ENCODE measurements at places on chromosomes 2 and 18.

DNA sequence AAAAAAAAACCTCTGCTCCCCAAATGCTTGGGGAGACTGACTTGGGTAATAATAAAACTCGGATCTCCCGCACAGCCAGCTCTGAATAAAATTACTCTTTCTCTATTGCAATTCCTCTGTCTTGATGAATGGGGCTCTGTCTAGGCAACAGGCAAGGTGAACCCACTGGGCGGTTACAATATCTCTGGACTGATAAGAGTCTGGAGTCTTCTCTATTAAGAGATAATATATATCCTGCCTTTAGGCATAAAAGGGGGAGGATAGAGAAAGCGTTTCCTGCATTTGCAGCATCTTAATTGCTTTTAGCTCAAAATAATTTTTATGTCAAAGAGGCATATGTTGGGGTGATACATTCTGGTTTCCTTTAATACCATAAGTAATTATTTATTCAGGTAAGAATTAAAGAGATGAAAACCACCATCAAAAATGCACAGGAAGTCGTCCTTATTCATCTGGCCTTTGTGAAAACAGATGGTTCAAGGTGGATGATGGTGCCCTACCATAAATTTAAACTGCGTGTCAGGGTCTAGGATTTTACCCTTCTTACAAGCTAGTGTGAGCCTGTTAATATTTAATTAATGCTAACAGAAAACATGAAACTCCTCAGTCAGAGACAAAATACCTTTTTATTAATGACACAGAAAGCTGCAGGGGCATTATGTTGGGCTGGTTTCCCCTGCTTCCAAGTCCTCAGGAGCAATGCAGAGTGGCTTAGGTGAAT, 736.8 kb downstream of the SOCS6 start:
- no peak for DNase-seq

DNA sequence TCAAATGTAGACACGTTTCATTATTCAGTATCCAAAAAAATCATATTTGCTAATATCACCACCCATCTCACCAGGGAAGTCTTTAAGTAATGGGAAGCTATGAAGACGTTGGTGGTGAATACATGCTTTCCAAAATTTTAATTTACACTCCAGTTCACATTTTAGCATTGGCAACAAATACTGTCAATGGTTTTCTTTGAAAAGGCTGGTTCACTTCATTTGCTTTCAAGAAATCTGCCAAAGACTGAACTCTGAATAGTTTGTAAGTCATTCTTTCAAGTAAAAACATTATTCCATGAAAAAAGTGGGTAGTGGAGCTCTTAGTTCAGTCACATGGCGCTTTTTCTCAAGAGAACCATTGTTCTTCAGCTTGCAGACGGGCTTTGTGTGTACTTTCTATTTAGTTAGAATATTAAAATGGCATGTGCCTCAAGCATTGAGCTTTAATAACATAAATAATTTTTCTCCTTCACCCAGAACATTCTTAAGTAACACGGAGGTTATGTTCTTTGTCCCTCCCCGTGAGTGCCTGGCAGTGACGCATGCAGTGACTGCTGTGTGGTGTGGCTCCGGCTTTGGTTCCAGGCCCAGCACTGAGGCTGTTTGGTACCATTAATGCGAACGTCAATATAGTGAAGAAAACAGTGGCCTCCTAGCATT, 300.0 kb upstream of the HDAC4 start:
- DNase-seq: no peak

DNA sequence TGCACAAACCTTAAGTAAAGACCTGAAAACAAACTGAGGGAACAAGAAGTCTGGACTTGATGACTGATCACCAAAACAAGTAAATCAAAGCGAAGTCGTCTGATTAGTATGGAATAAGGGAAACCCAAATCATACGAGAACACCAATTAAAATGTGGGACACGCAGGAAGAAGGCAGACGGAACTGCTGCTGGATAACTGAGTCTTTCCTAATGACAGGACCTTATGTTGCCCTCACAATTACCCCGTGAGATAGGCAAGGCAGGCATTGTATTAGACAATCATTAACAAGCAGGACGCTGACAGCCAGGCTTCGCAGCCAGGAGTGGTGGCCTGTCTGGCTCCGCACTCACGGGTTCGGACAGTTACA, 614 bp upstream of the COQ10B start:
- DNase-seq: no peak

DNA sequence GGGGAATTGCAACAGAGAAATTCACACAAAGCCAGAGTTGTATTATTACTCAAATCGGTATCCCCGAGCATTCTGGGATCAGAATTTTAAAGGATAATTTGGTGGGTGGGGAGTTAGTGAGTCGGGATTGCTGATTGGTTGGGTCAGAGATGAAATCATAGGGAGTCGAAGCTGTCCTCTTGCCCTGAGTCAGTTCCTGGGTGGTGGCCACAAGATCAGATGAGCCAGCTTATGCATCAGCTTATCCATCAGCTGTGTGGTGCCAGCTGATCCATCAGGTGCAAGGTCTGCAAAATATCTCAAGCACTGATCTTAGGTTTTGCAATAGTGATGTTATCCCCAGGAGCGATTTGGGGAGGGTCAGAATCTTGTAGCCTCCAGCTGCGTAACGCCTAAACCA, 34.3 kb upstream of the ITM2C start:
- DNase-seq: no peak

- DNase-seq: no peak
Measured at GRCh38 chr2:67879586-67880290, 183.1 kb downstream of the C1D start.

- no peak for DNase-seq
Measured at GRCh38 chr2:203734276-203734983, 28.0 kb downstream of the CD28 start.

- DNase-seq: no peak
Measured at GRCh38 chr2:205103699-205104098, 558.4 kb downstream of the PARD3B start.

- peak; percentile 51 for DNase-seq
Measured at GRCh38 chr2:64859312-64860212, 129.6 kb upstream of the SLC1A4 start.

DNA sequence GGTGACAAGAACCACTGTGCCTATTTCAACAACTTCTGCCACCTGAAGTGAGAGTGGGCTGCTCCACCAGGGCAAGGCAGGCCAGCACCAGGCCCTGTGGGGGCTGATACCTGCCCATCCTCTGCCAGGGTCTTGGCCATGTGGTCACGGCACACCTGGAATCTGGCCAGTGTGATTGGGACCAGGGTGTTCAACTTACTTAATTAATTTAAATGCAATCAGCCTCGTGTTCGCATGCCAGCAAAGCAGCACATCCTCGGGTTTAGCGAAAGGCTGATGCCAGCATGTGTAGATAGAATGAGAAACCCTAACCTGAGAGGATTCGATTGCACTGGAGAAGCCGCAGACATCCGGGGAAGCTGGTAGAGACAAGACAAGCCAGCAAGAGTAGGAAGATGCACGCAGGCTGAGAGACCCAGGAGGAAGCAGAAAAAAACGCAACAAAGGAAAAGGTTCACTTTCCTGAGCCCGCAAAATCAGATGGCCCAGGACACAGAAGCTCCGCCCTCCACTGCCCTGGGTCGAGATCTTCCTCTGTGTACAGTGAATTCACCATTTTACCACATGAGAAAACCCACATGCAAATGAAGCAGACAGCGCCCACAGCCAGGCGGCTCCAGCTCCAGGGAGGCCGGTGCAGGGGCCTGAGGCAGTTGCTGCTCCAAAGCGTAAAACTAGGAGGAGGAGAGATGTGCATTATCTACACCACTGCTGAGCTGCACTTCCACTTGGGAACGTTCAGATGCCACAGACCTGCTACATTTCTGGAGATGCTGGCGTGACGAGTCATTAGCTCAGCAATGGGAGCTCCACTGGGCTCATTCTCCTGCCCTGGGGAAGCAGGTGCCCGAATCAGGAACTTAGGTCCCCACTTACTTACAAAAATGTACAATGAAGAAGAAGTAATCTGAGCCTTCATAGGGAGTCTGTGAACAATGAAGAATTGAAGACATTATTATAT, 92.1 kb downstream of the TMEM18 start:
- no peak for DNase-seq

- no peak for DNase-seq
Measured at GRCh38 chr2:198546122-198546521, 741.7 kb downstream of the PLCL1 start.

- peak; percentile 79 for DNase-seq
Measured at GRCh38 chr2:223055140-223055539, 3.1 kb downstream of the KCNE4 start.

DNA sequence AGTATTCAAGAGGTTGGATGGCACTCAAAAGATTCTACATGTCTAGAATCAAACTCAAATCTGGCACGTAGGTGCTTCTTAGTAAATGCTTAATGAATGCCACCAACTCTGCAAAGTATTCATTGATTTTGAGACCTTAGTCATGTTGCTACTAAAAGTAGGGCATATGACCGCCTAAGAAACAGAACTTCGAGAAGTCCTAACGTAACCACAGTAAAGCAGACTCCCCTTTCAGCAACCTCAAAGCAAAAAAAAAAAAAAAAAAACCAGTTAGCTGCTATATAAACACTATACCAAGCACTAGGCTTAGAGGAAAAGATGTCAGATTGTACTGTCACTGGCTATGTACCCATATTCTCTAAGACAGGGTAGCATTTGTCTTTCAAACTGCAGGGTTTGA, 33.9 kb downstream of the PTCD3 start:
- no peak for DNase-seq

DNA sequence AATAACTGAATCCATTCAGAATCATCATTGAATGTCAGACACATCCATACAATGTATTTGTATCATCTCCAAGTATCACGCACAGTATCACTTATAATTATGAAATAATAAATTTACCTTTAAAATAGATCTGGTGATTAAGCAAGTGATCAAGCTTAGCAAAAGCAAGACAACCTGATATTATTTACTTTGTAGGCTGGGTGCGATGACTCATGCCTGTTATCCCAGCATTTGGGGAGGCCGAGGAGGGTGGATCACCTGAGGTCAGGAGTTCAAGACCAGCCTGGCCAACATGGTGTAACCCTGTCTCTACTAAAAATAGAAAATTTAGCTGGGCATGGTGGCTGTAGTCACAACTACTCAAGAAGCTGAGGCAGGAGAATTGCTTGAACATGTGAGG, 421.0 kb upstream of the NETO1 start:
- DNase-seq: no peak

- peak; percentile 47 for DNase-seq
Measured at GRCh38 chr2:211454679-211455078, 898.3 kb downstream of the CPS1 start.

DNA sequence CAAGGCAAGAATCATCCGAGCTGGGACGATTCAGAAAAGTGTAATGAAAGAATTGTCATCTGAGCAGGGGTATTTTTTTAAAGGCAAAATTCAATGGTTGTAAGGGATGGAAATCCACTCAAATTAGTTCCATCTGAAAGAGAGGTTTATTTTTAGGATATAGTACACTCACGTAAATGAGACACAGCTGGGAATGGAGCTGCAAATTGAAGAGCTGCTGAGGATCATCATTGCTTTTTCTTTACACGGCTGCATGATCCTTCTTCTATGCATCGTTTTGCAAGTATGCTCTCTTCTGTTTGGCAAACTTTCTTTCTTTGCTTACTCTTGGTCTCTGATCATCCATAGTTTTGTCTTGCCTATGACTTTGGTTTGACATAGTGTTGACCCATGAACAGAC, 27.4 kb upstream of the CUL3 start:
- DNase-seq: no peak

GRCh38 chr2:42618972-42619371, 50.5 kb downstream of the MTA3 start:
- DNase-seq: no peak

GRCh38 chr2:217687771-217688170, 315.0 kb downstream of the TNS1 start:
- no peak for DNase-seq

DNA sequence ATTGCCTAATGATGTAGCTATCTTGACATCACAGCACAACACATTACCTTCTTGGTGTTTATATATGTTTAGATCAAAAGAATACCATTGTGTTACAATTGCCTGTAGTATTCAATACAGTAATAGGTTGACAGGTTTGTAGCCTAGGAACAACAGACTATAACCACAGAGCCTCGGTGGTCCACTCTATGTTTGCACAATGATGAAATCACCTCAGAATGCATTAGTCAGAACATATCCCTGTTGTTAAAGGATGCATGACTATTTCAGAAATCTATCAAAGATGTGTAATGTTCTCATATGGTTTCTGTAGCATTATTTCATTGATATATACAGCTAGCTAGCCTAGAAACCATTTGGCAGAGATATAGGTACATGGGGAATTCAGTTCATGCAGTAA, 8.9 kb downstream of the METTL5 start:
- DNase-seq: no peak

DNA sequence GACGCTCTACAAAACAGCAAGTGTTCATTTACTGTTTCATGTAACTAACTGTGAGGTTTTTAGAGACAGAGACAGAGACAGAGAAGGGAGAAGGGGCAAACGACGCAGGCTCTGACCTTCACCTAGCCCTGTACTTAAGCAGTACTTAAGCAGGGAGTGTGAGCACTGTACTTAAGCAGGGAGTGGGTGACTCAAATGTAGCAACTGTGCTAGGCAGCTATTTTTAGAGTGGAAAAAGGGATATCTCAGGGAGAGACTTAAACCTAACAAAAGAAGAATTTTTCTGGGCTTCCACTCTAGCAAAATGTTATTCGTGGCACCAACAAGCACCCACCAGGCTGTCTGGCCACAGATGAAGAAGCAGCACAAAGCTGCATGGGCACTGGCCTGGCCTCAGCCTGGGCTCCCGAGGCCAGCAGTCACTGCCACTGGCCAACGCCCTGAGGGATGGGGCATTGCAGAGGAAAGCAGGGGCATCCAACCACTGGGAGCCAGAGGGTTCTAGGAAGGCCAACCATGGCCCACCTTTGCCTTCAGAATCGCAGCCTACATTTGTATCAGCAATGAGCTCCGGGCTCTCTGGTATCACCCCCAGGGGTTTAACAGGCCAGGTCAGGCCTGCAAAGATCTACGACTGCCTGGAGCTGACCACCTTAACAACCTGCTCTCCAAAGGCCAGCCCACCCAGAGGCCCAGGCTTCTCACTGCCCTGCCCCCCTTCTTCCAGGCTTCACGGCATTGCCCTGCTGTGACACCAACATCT, 154.3 kb downstream of the TTC32 start:
- no peak for DNase-seq

DNA sequence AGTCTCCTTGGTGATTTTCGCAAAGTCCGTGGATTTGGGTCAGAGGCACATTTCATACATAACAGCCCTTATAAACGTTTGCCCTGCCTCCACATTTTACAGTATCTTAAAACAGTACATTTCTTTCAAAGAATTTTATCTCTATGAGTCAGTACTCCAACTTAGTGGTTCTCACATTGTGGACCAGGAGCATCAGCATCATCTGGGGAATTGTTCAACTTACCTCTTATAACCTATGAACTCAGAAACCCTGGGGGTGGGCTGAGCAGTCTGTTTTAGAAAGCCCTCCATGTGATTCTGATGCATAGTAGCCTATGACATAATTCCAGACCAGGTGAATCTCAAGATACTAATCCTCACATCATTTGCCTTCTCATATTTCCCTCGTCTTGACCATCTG, 12.4 kb downstream of the SUPT7L start:
- no peak for DNase-seq

DNA sequence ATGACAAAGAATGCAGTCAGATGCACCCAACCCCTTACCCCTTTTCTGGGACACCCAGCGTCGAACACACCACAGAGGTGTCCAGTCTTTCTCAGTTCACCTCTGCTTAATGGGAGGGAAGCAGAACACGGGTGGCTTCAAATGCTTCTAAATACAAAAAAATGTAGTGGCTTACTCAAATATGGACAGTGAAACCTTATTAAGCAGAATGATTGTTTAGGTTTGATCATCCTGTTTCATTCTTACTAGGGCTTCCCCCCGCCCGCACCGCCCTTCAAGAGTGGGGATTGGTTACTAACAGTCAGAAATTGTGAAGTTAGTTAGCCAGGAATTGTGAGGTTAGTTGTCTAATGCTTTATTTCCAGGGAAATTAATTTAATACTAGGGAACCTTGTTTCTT, 21.6 kb downstream of the ATG16L1 start:
- no peak for DNase-seq

Data from NCI-H1092 (cell line).